ENCODE measurements at places on chromosomes 1 and 21. TPM values are rescaled to one million over a fixed set of nuclear protein-coding genes. Genes with fewer than 3 reads are reported as not detected.

The NUDC gene
- total RNA-seq = 68.7 TPM

The INAVA gene
- total RNA-seq = 11.3 TPM

The INSRR gene
- total RNA-seq = not detected

The NTRK1 gene
- not detected for total RNA-seq

The ST6GALNAC3 gene
- total RNA-seq = 15.9 TPM

The TAS1R1 gene
- 0.21 TPM for total RNA-seq

The CACNA1S gene
- 0.20 TPM for total RNA-seq

The LRRC3 gene
- 2.8 TPM for total RNA-seq

The LDLRAP1 gene
- total RNA-seq = 21.1 TPM

The FAM177B gene
- total RNA-seq = not detected

The GPR37L1 gene
- 0.09 TPM for total RNA-seq

The FLG2 gene
- total RNA-seq = not detected

The DCST1 gene
- 0.20 TPM for total RNA-seq

The ZNF672 gene
- total RNA-seq = 41.3 TPM

The LRRC7 gene
- total RNA-seq = 6.1 TPM

The NPL gene
- total RNA-seq = 36.0 TPM

The MMP23B gene
- 40.3 TPM for total RNA-seq

The ORC1 gene
- 2.3 TPM for total RNA-seq

The SPRR2F gene
- not detected for total RNA-seq

The ZFP69 gene
- total RNA-seq = 4.2 TPM

The DNAJB4 gene
- total RNA-seq = 30.5 TPM

The CRP gene
- total RNA-seq = not detected

The RNU1-3 gene
- total RNA-seq = under 0.01 TPM

The RIPPLY3 gene
- total RNA-seq = 2.1 TPM

The WNT3A gene
- 3.1 TPM for total RNA-seq

The CDC20 gene
- total RNA-seq = 4.8 TPM

The NID1 gene
- 151 TPM for total RNA-seq

The SPRR2A gene
- not detected for total RNA-seq

The DIO1 gene
- 1.1 TPM for total RNA-seq

The TTLL10 gene
- total RNA-seq = 4.8 TPM

The B3GALT2 gene
- 8.8 TPM for total RNA-seq

The SKI gene
- 90.7 TPM for total RNA-seq

The WARS2 gene
- 15.6 TPM for total RNA-seq

The UBL4B gene
- total RNA-seq = not detected

The CFAP107 gene
- 8.5 TPM for total RNA-seq

The TNFRSF9 gene
- 0.65 TPM for total RNA-seq

The C1orf141 gene
- total RNA-seq = 5.7 TPM

The GPR25 gene
- 1.0 TPM for total RNA-seq

The SPATA46 gene
- not detected for total RNA-seq

The AADACL3 gene
- not detected for total RNA-seq
